Frontal cortex (tissue), 4 donors: ENCODE measurements at places on chromosomes 1 and 21. TPM values are rescaled to one million over a fixed set of nuclear protein-coding genes. Genes with fewer than 3 reads are reported as not detected.

CDC20 gene
- total RNA-seq: 4.9 TPM

WNT3A gene
- total RNA-seq: not detected

PRAMEF20 gene
- total RNA-seq: not detected

S100A1 gene
- total RNA-seq: 1.2 TPM

ST6GALNAC5 gene
- 60.7 TPM for total RNA-seq

EDARADD gene
- 3.7 TPM for total RNA-seq

IL10 gene
- total RNA-seq: 0.41 TPM

CC2D1B gene
- total RNA-seq: 10.2 TPM

AIRE gene
- total RNA-seq: 0.41 TPM

PIK3C2B gene
- total RNA-seq: 24.5 TPM

SPRR4 gene
- total RNA-seq: not detected

GPX7 gene
- total RNA-seq: 29.3 TPM

C8B gene
- total RNA-seq: not detected

OR2L2 gene
- 0.41 TPM for total RNA-seq

NLRP3 gene
- total RNA-seq: 0.82 TPM

STK40 gene
- 10.6 TPM for total RNA-seq

MTR gene
- 24.1 TPM for total RNA-seq

TRNP1 gene
- total RNA-seq: 16.7 TPM

CDCA8 gene
- total RNA-seq: 0.82 TPM

KCNN3 gene
- 2.4 TPM for total RNA-seq

GJA5 gene
- total RNA-seq: 1.6 TPM

LCE6A gene
- not detected for total RNA-seq

BMP8B gene
- 0.41 TPM for total RNA-seq

TADA1 gene
- 66.9 TPM for total RNA-seq

KCNE2 gene
- under 0.01 TPM for total RNA-seq

HSD3B1 gene
- not detected for total RNA-seq

VCAM1 gene
- total RNA-seq: 16.3 TPM

OR10K2 gene
- total RNA-seq: not detected

GRIK1 gene
- 4.1 TPM for total RNA-seq

ZMYND12 gene
- total RNA-seq: not detected

ACTL8 gene
- total RNA-seq: under 0.01 TPM

KPNA6 gene
- 21.2 TPM for total RNA-seq

FAM72D gene
- 0.41 TPM for total RNA-seq

NUF2 gene
- 3.3 TPM for total RNA-seq

INKA2 gene
- 4.5 TPM for total RNA-seq

DNAJC28 gene
- total RNA-seq: 6.5 TPM

GNPAT gene
- total RNA-seq: 68.5 TPM

NOTCH2 gene
- 21.2 TPM for total RNA-seq

ACOT11 gene
- total RNA-seq: 1.2 TPM

UQCRH gene
- 326 TPM for total RNA-seq

UBE2U gene
- total RNA-seq: not detected

ZSCAN20 gene
- total RNA-seq: 7.3 TPM

RIPK4 gene
- not detected for total RNA-seq

ALX3 gene
- total RNA-seq: 0.41 TPM

TBX19 gene
- 0.41 TPM for total RNA-seq

EXTL1 gene
- total RNA-seq: 1.2 TPM

KPRP gene
- not detected for total RNA-seq

ZFP69B gene
- 11.8 TPM for total RNA-seq

WDR64 gene
- not detected for total RNA-seq

PODN gene
- total RNA-seq: 0.82 TPM

CCDC30 gene
- total RNA-seq: 11.8 TPM
